ENCODE measurements at places on chromosomes 7 and 10. TPM values are rescaled to one million over a fixed set of nuclear protein-coding genes. Genes with fewer than 3 reads are reported as not detected.

- H3K4me3 ChIP-seq = no peak overlapping the region
- no peak overlapping the region for H3K27ac ChIP-seq
- no peaks in the 10 kb centered on the region for H3K36me3 ChIP-seq
- no peaks in the 10 kb centered on the region for H3K27me3 ChIP-seq
Observed at GRCh38 chr10:63591600-63592379, 70.6 kb downstream of the REEP3 start.

DNA sequence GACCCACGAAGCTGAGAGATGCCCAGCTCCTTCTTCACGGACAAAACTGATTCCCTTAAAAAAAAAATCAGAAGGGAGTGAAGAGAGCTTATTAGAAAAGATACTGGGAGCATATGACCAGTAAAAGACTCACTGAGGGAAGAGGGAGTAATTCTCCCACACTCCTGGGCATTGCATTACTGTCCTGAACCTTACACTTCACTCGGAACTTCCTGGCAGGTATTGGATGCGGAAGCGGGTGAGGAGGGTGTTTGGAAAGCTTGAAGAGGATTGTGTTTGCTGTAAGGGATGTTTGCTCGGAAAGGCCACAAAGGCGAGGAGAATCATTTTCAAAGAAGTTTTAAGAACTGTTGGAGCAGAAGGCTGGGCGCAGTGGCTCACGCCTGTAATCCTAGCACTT is 375 bp downstream of the HKDC1 start:
- H3K36me3 ChIP-seq = no peaks in the 10 kb centered on the region
- no peak for DNase-seq
- H3K4me3 ChIP-seq = no peak overlapping the region
- H3K27me3 ChIP-seq = no peaks in the 10 kb centered on the region
- H3K4me1 ChIP-seq = no peaks in the 10 kb centered on the region

DNA sequence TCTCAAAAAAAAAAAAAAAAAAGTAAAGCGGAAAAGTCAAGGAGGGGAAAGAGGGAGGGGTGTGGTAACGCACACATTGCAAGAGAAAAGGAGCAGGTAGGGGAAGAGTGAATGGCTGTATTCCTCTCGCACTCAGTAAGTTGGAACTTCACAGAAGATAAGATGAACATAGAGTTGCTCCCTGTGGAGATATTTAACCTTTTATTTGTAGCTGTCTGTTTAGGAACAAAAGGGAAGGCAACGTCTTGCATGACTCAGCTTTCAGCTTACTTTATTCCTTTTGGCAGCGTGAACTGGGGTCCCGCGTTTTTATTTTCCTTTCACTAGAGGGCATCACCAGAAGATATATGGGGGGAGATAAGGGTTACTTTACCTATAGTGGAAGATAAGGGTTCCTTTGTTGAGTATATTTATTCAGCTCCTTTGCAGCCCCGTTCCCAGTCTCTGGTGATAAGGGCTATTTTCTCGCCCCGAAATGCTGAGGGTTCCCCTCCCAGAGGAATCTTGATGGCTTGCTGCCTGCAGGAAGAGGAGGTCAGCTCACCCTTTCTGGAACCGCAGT is 78.5 kb downstream of the APBB1IP start:
- no peaks in the 10 kb centered on the region for H3K4me1 ChIP-seq
- no peak overlapping the region for H3K27ac ChIP-seq
- H3K36me3 ChIP-seq = no peaks in the 10 kb centered on the region
- H3K27me3 ChIP-seq = no peaks in the 10 kb centered on the region

- H3K4me1 ChIP-seq = peaks cover 8% of the 10 kb centered on the region
- no peaks in the 10 kb centered on the region for H3K36me3 ChIP-seq
- no peak for DNase-seq
- no peak overlapping the region for H3K27ac ChIP-seq
Observed at GRCh38 chr7:92777993-92778392, 58.4 kb downstream of the CDK6 start.

DNA sequence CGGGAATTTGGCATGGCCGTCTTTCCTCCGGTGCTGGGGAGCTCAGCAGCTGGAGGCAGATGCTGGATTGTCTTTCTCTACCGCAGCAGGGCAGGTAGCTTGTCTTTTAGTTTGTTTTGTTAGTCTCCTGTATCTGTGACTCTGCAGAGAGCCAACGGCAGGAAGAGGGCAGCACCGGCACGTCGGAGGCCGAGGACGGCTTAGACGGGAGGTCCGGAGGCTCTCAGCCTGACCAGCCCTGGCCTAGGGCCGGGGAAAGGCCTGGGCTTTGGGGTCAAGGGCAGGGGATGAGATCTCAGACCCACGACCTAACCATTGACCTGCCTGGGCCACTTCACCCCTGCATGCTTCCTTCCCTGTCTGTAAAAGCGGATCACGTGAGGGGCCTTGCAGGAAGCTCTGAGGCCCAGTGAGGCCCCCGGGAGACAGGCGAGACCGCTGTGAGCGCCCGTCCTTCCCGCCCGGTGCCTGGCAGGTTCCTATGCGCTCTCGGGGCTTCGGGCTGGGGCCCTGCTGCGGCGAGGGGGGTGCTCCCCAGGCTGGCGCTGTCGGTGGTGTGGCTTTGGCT is 72.7 kb downstream of the LHPP start:
- H3K4me3 ChIP-seq = no peak overlapping the region
- no peaks in the 10 kb centered on the region for H3K4me1 ChIP-seq
- no peaks in the 10 kb centered on the region for H3K27me3 ChIP-seq

Gene MOGAT3
- not detected for total RNA-seq

Gene RNF133
- total RNA-seq = 1.7 TPM

DNA sequence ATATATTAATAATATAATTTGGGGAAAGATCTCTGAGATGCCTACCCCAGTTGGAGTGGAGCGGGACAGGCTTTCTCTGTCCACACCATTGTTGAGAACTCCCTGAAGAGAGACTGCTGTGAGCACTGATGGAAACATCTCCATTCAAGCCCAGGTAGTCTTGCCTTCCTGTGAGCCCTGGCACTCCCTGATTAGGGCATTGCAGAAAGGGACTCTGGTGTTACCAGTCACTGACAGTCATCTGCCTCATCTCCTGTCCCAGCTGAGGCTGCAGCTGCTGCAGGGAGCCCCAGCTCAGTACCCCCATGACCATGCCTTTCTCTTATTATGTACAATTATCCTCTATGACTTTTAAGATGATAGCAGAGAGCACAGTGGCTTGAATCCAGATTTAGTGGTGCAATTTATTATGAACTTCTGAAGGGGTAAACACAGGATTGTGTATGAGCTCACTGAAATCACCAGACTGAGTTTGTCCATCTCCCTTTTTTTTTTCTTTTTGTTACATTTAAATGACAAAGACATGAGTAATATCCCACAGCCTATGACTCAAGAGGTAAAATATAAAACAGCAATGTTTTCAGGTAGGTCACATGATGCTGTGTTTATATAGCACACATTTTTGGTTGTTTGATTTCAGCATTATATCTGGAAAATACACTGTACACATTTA is 236.9 kb downstream of the SLC25A13 start:
- H3K27me3 ChIP-seq = no peaks in the 10 kb centered on the region
- no peaks in the 10 kb centered on the region for H3K4me1 ChIP-seq
- DNase-seq = no peak
- no peak overlapping the region for H3K4me3 ChIP-seq
- no peak overlapping the region for H3K27ac ChIP-seq

GRCh38 chr7:74606101-74606908 is 51.2 kb upstream of the GTF2I start:
- no peaks in the 10 kb centered on the region for H3K4me1 ChIP-seq
- H3K27ac ChIP-seq = peak overlapping the region; percentile 55
- H3K36me3 ChIP-seq = no peaks in the 10 kb centered on the region
- H3K4me3 ChIP-seq = peak overlapping the region; percentile 2

DNA sequence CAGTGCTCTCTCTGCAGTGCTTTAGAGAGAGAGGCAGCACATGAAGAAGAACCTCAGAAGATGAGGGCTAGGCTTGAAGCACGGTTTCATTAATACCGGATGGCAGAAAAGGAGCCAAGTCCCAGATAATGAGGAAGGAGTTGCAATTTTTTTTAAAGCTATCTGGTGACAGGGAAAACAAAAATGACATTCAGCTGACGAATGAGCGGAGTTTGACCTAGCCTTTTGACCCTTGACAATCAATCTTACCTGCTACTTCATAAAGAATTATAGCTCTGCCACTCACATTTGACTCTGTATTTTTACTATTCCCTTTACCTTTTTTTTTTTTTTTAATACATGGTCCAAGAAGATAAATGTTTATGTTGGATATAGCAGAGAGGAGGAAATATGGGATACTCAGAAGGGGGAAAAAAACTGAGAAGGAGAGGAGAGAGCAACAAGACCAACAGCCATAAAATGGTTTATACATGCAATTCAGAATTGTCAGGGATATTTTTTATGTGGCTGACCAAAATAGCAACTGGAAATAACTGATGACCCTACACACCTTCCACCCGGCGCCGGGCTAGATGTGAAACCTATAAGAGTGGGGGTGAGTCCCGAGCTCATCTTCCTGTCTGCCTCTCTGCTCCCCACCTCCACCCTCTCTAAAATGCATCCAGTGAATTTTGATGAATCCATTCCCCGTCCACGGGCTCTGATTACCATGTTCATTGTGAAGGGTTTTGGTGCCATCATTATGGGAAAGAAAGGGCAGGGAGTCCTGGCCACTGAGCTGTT is 274.4 kb upstream of the YAE1 start:
- H3K4me3 ChIP-seq = no peak overlapping the region
- DNase-seq = no peak
- H3K4me1 ChIP-seq = no peaks in the 10 kb centered on the region
- H3K27me3 ChIP-seq = no peaks in the 10 kb centered on the region

DNA sequence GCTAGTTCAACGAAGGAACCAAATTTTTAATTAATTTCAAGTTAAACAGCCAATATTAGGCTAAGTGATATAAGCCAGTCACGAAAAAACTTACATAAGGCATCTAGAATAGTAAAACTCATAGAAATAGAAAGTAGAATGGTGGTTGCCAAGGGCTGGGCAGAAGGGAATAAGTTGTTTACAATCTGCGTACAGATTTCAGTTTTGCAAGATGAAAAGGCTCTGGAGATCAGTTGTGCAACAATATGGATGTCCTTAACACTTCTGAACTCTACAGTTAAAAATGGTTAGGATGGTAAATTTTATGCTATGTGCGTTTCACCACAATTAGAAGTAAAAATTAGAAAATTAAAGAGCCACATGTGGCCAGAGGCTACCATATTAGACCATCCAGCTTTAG is 13.3 kb downstream of the SCRN1 start:
- H3K4me1 ChIP-seq = no peaks in the 10 kb centered on the region
- DNase-seq = no peak
- no peak overlapping the region for H3K4me3 ChIP-seq
- H3K27ac ChIP-seq = no peak overlapping the region
- no peaks in the 10 kb centered on the region for H3K36me3 ChIP-seq
